ENCODE measurements at places on chromosomes 1 and 21. TPM values are rescaled to one million over a fixed set of nuclear protein-coding genes. Genes with fewer than 3 reads are reported as not detected.
A peak's percentile ranks its signal among the peaks of the same experiment; 100 is the strongest.

GRCh38 chr1:117662667-117663066 is 56.8 kb downstream of the TENT5C start:
- no peak for DNase-seq
- H3K4me1 ChIP-seq = peaks cover 81% of the 10 kb centered on the region
- peak overlapping the region; percentile 29 for H3K27ac ChIP-seq
- no peak overlapping the region for H3K4me3 ChIP-seq
- H3K27me3 ChIP-seq = no peaks in the 10 kb centered on the region

DNA sequence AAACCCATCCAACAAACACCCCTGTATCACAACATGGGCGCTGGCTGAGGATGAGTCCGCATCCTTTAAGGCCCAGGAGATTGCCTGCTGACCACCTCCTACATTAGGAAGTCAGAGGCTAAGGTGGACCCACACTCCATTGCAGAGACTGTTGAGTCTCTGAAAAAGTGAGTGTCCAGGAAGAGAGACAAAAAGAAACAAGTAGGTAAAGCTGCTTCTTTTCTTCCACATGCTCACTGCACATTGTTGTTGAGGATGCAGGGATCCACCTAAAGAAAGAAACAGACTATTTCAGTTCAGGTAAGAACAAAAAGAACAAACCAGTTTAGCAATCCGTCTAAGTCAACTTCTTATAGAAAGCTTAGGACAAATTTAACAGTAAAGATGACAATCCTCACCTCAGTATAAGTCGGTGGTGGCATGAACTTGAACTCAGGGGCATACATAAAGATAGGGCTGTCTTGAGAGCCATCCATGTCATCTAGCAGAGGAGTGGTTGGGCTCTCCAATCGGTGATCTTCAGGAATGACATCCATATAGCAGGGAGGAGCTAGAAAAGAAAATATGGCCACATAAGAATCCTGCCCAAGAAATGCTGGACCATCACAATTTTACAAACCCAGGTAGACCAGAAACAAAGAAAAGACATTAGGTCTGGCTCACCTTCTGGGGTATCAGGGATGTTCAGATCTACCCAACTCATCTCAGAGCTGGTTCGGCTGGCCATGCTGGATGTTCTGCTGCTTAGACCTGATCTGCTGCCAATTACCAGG is 2.6 kb downstream of the TXNIP start:
- peaks cover 60% of the 10 kb centered on the region for H3K4me1 ChIP-seq
- H3K4me3 ChIP-seq = peak overlapping the region; percentile 85

- DNase-seq = peak; percentile 48
- H3K36me3 ChIP-seq = no peaks in the 10 kb centered on the region
- H3K4me1 ChIP-seq = peaks cover 6% of the 10 kb centered on the region
- no peak overlapping the region for H3K4me3 ChIP-seq
Observed at GRCh38 chr1:167059045-167059808, 30.9 kb downstream of the GPA33 start.

- no peaks in the 10 kb centered on the region for H3K36me3 ChIP-seq
- no peak overlapping the region for H3K27ac ChIP-seq
- no peaks in the 10 kb centered on the region for H3K27me3 ChIP-seq
- H3K4me1 ChIP-seq = no peaks in the 10 kb centered on the region
Observed at GRCh38 chr1:75276385-75276784, 142.2 kb downstream of the LHX8 start.

GRCh38 chr1:55885619-55886018 is 670.5 kb upstream of the USP24 start:
- DNase-seq = no peak
- no peak overlapping the region for H3K4me3 ChIP-seq
- H3K27me3 ChIP-seq = no peaks in the 10 kb centered on the region
- H3K4me1 ChIP-seq = no peaks in the 10 kb centered on the region
- no peaks in the 10 kb centered on the region for H3K36me3 ChIP-seq
- H3K27ac ChIP-seq = no peak overlapping the region

GRCh38 chr1:187244623-187245022 is 415.9 kb downstream of the PLA2G4A start:
- H3K4me3 ChIP-seq = no peak overlapping the region
- H3K36me3 ChIP-seq = no peaks in the 10 kb centered on the region
- H3K4me1 ChIP-seq = no peaks in the 10 kb centered on the region
- no peak for DNase-seq

GRCh38 chr21:37257511-37257966 is 9.6 kb downstream of the VPS26C start:
- H3K4me1 ChIP-seq = peaks cover 42% of the 10 kb centered on the region
- H3K27ac ChIP-seq = peak overlapping the region; percentile 99
- no peak for DNase-seq
- peak overlapping the region; percentile 93 for H3K4me3 ChIP-seq

DNA sequence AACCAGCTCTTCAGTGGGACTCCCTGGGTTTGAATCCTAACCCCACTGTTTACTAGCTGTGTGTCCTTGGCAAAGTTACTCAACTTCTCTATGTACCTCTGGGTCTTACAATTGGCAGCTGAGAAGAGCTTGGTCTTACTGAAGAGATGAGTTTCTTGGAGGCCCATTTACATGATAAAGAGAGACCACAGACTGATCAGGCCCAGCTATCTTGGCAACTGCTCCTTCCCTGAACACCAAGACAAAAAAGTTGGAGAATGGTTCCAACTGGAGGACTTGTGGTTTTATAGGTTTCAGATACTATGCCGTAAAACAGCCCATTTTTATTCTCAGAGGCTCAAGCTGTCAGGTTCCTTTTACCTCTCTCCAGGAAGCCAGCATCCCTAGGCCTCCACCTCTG is 24.8 kb upstream of the CNIH3 start:
- H3K27me3 ChIP-seq = peaks cover 2% of the 10 kb centered on the region
- no peaks in the 10 kb centered on the region for H3K36me3 ChIP-seq
- H3K4me1 ChIP-seq = peaks cover 9% of the 10 kb centered on the region
- no peak overlapping the region for H3K4me3 ChIP-seq
- DNase-seq = no peak

- H3K36me3 ChIP-seq = no peaks in the 10 kb centered on the region
- no peak for DNase-seq
- no peaks in the 10 kb centered on the region for H3K4me1 ChIP-seq
- H3K4me3 ChIP-seq = no peak overlapping the region
- no peak overlapping the region for H3K27ac ChIP-seq
Observed at GRCh38 chr1:179448437-179449149, 82.8 kb downstream of the AXDND1 start.

Gene IFFO2
- total RNA-seq = 49.4 TPM

Gene VASH2
- 1.8 TPM for total RNA-seq

Gene CD164L2
- total RNA-seq = not detected

Gene C1orf216
- 25.4 TPM for total RNA-seq

Gene MACO1
- 15.8 TPM for total RNA-seq

Gene GBP6
- not detected for total RNA-seq

Gene TARS2
- total RNA-seq = 66.2 TPM
